ENCODE measurements at places on chromosomes 12 and 14.

DNA sequence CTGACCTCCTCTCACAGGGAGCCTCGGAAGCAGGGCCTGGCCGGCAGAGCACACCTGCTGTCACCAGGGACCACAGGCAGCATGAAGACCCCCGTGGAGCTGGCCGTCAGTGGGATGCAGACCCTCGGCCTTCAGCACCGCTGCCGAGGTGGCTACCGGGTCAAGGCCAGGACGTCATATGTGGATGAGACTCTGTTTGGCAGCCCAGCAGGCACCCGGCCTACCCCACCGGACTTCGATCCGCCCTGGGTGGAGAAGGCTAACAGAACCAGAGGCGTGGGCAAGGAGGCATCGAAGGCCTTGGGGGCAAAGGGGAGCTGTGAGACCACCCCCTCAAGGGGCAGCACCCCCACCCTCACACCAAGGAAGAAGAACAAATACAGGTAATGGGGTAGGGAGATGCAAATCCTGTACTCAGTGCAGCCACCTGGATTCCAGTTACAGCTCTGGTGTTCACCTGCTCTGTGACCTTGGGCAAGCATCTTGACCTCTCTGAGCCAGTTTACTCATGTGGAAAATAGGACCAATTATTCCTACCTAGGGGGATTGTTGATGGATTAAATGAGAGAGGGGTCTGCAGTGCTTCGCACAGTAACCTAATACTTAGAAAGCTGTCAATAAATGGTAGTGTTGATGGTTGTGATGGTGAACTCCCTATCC is 1.3 kb downstream of the RITA1 start:
- no peak for DNase-seq

DNA sequence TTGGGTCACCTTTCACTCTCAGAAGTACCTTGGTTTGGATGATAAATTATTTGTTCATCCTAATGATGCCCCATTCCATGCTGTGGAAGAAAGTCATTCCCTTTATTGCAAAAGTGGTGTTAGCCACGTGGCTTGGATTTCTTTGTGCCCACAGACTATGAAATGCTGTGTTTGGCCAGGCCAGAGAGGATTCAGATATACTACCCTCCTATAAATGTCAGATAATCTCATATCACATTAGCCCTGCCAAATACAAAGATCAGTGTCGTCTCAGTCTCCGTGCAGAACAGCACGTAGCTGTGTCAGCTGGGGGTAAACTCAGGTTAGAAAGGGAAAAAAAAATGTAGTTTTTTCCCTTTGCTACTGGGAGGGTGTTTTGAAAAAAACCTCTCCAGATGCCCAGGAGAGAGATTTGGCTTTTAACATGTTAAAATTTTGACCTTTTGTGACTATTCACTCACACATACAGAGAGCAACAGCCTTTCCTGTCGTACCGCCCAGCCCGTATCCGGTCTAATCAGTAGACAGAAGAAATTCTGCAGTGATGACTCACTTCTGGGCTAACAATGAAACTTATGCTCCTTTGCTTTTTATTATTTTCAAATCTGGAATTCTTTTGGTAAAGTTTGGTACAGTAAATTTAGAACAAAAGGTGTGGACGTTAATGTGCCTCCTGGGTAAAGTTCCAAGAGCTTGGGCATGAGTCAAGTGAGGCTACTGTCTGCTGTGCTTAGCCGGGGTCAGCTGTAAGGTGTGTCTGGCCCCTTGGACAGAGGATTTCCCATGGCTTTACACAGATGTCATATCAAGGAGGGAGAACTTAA is 8.5 kb upstream of the PTPRB start:
- DNase-seq: no peak

- peak; percentile 21 for DNase-seq
Measured at GRCh38 chr12:38328306-38328895, 11.8 kb downstream of the ALG10B start.

DNA sequence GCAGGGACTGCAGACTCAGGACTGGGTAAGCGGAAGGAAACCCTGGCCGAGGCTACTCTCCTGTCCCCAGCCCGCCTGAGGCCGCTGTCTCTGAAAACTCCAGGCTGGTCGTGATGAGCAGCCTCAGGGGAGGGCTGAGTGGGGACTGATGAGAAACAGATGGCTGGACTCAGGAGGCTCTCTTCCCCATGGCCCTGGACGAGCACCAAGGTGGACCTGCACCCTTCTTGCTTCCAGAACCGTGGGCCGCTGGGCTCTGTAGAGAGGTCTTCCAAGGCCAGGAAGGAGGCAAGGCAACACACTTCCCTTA is 1.1 kb downstream of the TEX22 start:
- DNase-seq: no peak

DNA sequence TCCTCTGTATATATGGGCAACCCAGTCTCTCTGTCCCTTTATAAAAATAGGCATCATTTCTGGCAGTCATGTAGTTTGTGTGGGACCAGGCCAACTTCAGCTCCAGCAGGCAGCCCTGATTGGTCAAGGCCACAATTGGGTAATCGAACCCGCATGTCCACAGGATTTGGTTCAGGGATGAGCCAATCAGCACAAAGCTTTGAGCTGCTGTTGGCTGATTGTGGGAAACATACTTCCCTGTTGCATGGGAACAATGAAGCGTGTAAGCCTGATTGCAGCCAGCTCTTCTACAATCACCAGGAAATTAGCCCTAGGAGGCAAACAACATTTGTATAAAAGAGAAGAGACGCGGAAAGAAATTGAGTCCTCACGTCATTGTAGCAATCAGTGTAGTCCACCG is 328.6 kb downstream of the PCNX1 start:
- no peak for DNase-seq

- no peak for DNase-seq
Measured at GRCh38 chr14:60815371-60815770, 80.8 kb downstream of the MNAT1 start.

DNA sequence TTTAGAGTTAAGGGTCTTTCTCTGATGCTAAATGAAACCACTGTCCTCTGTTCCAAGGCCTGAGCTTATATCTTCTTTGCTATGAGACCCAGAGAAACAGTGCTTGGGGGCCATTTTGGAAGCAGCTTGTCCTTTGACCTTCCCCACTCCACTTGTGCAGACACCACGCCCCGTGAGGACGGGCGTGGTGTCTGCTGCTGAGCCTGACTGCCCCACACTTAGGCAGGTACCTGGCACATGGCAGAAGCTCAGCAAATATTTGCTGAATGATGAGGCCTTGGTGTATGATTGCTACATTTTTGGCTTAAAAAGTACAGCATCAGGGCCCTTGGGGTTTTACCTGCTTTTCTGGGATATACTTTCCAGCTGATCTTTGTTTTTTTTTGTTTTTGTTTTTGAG is 69.9 kb downstream of the RASSF3 start:
- DNase-seq: no peak

GRCh38 chr12:70919597-70920035 is 922 bp downstream of the PTPRR start:
- DNase-seq: no peak

DNA sequence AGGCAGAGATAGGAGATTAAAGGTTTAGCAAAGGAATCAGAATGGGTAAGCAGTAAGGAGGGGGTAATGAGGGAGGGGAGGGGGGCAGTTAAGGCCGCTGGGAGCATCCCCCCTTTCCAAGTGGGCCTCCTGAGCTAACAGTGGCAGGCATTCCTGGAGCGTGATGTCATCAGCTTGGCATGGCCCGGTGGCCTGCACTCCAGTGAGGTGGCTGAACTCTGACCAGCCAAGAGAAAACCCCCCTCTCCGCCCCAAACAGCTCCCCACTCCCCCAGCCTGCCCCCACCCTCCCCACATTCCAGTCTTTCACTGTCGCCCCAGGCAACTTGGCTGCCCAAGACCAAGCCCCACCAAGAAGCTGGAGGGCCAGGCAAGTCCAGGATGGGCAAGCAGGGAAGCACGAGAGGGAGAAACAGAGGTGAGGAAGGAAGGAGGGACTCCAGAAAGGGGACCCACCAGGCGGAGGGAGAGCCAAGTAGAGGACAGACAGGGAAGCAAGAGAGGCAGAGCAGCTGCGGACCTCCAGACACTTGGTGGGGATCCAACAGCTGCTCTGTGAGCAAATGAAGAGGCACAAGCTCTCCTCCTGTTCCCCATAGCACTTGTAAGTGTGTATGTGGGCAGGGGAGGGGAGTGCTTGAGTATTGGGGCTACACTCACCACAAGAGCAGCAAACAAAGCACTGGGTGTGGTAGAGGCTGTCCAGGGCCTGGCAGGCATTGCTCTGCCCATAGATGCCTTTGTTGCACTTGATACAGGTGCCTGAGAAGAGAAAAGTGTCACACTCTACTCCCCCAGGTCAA is 4.5 kb downstream of the AJUBA start:
- no peak for DNase-seq

DNA sequence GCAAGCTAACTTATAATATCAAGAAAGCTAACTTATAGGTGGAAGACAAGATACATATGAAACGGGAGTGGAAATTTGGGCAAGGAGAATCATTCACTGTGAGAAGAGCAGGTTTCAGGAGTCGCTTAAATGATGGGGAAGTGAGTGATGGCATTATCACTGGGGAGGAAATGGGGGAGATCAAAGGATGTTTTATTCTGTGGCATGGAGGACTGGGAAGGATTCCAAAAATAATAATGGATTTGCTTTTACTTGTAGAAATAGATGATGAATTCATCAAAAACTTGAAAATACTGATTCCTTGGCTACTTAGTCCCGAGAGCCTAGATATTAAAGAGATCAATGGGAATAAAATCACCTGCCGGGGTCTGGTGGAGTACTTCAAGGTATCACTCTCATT is 47.8 kb downstream of the SAV1 start:
- DNase-seq: no peak

DNA sequence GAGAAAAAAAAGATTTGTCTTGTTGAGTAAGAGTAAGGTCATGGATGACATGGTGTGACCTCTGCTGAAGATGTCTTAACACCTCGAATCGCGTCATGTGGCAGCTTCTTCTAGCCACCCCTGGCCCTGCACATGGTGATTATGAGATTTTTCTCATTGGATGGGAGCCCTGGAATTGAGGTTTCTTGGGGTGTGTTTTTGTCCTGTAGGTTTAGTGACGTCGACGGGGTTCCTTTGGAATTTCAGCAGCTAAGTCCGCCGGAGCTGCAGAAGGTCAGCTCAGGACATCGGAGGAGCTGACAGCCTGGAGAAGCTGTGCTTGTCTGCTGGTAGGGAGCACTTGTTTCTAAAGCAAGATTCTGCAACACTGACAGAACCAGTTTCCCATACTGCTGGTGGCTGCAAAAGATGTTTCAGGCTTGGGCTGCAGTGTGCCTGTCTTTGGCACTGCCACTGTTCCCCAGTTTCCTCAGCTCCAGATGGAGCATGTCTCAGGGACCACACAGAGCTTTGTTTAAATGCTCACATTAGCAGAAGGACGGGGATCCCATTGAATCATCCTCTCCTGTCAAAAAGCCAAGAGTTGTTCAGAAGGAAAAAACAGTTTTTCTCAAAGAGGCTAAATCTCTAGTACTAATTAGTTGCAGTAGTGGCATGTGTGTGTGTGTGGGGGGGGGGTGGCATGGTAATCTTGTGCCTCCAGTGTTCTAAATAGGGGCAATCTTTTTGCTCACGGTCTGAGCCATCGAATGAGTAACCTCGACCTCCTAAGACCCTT is 5.2 kb upstream of the FOS start:
- DNase-seq: no peak

DNA sequence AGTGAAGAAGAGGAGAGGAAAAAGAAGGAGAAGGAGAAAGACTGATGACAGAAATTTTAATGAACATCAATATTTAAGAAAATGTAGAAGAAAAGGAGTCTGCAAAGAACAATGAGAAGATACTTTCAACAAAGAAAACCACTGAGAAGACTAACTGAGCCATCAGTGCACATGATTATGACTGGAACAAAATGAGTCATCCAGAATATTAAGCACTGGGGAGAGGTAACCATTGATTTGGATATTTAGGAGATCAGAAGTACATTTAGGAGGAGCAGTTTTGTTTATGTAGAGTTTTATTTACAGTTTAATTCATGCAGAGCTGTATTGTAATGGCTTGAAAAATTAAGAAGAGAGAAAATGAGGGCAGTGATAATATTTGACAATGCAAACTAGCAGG is 159.1 kb downstream of the C12orf50 start:
- no peak for DNase-seq

- no peak for DNase-seq
Measured at GRCh38 chr14:95248432-95248831, 71.3 kb downstream of the CLMN start.

GRCh38 chr12:87054226-87054625 is 798.0 kb upstream of the MGAT4C start:
- DNase-seq: no peak

- DNase-seq: no peak
Measured at GRCh38 chr12:39309516-39309915, 133.4 kb downstream of the KIF21A start.

GRCh38 chr14:73426877-73427276 is 31.5 kb downstream of the NUMB start:
- no peak for DNase-seq
